Bronchus fibroblast of lung (primary cell): ENCODE measurements at places on chromosomes 6 and 20. TPM values are rescaled to one million over a fixed set of nuclear protein-coding genes. Genes with fewer than 3 reads are reported as not detected.

Gene UBE2V1
- total RNA-seq: 49.8 and 67.1 TPM in 2 replicates

Gene TRIM15
- total RNA-seq: not detected in 2 replicates

Gene PRND
- total RNA-seq: not detected in 2 replicates

Gene ARMH2
- total RNA-seq: not detected in 2 replicates

Gene SLC17A2
- not detected in 2 replicates for total RNA-seq

Gene CLDN20
- not detected in 2 replicates for total RNA-seq

Gene GPLD1
- total RNA-seq: 0.15 and 0.17 TPM in 2 replicates

Gene DEFB119
- not detected in 2 replicates for total RNA-seq

Gene TMEM244
- total RNA-seq: not detected in 2 replicates

Gene TRAPPC3L
- not detected in 2 replicates for total RNA-seq

Gene AVP
- not detected in 2 replicates for total RNA-seq

Gene CRYBG1
- total RNA-seq: 8.0 and 8.2 TPM in 2 replicates

Gene PCSK2
- total RNA-seq: not detected in 2 replicates

Gene CTCFL
- not detected in 2 replicates for total RNA-seq

Gene SLC22A23
- total RNA-seq: under 0.01 and 0.17 TPM in 2 replicates

Gene TRIM40
- total RNA-seq: not detected in 2 replicates

Gene HLA-DMA
- 2.7 and 3.4 TPM in 2 replicates for total RNA-seq

Gene ESR1
- under 0.01 TPM in 2 replicates for total RNA-seq

Gene CUTA
- 317 and 380 TPM in 2 replicates for total RNA-seq

Gene TFAP2C
- not detected in 2 replicates for total RNA-seq
